Pericardium fibroblast (primary cell): ENCODE measurements at places on chromosomes 5 and 9. TPM values are rescaled to one million over a fixed set of nuclear protein-coding genes. Genes with fewer than 3 reads are reported as not detected.

The DNAI1 gene
- total RNA-seq = not detected in 2 replicates

The SELENOP gene
- 134 and 182 TPM in 2 replicates for total RNA-seq

The STPG3 gene
- not detected in 2 replicates for total RNA-seq

The PCDHA10 gene
- under 0.01 TPM in 2 replicates for total RNA-seq

The IRX2 gene
- total RNA-seq = 6.9 and 7.2 TPM in 2 replicates

The FBN2 gene
- 202 and 523 TPM in 2 replicates for total RNA-seq

The PCDH12 gene
- total RNA-seq = 0.47 and 1.3 TPM in 2 replicates

The TMEM250 gene
- 58.7 and 76.2 TPM in 2 replicates for total RNA-seq
